Activated naive CD8-positive, alpha-beta T cell treated with anti-CD3 and anti-CD28 coated beads, Interleukin-2, amount 10 ng/mL, durations not matched to agents 7 days and 5 days (primary cell): ENCODE measurements at places on chromosomes 7 and 10. TPM values are rescaled to one million over a fixed set of nuclear protein-coding genes. Genes with fewer than 3 reads are reported as not detected.

GRCh38 chr10:78044179-78044578, 10.5 kb downstream of the RPS24 start:
- H3K4me3 ChIP-seq: no peak overlapping the region
- H3K4me1 ChIP-seq: peaks cover 28% of the 10 kb centered on the region
- no peak overlapping the region for H3K27ac ChIP-seq
- H3K36me3 ChIP-seq: peaks cover 25% of the 10 kb centered on the region
- no peaks in the 10 kb centered on the region for H3K27me3 ChIP-seq
- DNase-seq: no peak

GRCh38 chr7:5177060-5177459, 13.0 kb upstream of the WIPI2 start:
- peaks cover 3% of the 10 kb centered on the region for H3K4me1 ChIP-seq
- peaks cover 3% of the 10 kb centered on the region for H3K27me3 ChIP-seq
- no peaks in the 10 kb centered on the region for H3K36me3 ChIP-seq
- H3K27ac ChIP-seq: no peak overlapping the region

DNA sequence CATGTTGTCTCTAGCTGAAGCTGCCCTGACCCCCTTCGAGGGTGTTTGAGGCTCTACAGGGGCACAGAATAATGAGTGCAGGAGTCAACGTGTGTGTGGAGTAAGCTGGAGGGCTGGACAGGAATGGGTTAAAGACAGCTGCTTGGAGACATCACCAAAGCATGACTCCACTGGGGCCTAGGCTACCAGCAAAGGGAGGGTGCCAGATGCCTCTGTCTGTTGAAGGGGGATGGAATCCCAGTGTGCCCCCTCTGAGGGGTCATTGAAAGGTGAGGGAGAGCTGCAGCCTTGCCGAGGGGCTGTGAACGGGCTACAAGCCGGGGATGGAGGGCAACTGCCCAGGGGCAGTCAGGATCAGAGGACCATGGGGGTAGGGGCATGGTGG, 51.7 kb upstream of the PODXL start:
- no peak overlapping the region for H3K27ac ChIP-seq
- DNase-seq: no peak
- H3K36me3 ChIP-seq: no peaks in the 10 kb centered on the region
- H3K4me1 ChIP-seq: no peaks in the 10 kb centered on the region
- no peak overlapping the region for H3K4me3 ChIP-seq
- H3K27me3 ChIP-seq: peaks cover 29% of the 10 kb centered on the region

DNA sequence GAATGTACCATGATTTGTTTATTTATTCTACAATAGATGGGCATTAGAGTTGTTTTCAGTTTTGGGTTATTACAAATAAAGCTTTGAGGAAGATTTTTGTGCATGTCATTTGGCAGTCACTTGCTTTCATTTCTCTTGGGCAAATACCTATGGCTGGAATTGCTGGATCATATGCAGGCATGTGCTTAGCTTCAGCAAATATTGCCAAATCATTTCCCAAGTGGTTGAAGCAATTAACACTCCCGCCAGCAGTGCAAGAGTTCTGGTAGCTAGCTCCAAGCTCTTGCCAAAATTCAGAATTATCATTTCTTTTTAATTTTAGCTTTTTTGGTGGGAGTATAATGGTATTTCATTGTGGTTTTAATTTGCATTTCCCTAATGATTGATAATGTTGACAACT, 32.9 kb upstream of the PCBD1 start:
- H3K4me3 ChIP-seq: no peak overlapping the region
- H3K27me3 ChIP-seq: peaks cover 6% of the 10 kb centered on the region
- H3K36me3 ChIP-seq: no peaks in the 10 kb centered on the region
- no peak overlapping the region for H3K27ac ChIP-seq
- H3K4me1 ChIP-seq: peaks cover 1% of the 10 kb centered on the region
- DNase-seq: no peak

DNA sequence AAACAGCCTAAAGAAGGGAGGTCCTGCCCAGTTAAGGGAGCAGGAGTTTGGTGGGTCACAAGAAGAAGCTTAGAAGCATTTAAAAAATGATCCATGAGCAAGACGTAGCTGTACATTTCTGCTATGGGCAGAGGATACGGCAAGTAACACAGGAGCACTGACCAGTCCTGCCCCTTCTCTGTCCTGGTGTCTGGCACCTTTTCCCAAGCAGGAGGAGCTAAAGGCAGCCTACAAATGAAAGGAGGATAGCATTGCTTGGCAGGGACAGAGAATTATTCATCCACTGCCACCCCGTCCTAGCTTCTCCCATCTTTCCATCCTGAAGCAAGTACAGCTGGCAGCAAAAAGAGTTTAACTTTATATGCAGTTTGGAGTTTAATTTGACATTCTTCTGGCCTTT, 1077.6 kb downstream of the TYW1 start:
- no peaks in the 10 kb centered on the region for H3K27me3 ChIP-seq
- no peak overlapping the region for H3K4me3 ChIP-seq
- H3K27ac ChIP-seq: no peak overlapping the region

DNA sequence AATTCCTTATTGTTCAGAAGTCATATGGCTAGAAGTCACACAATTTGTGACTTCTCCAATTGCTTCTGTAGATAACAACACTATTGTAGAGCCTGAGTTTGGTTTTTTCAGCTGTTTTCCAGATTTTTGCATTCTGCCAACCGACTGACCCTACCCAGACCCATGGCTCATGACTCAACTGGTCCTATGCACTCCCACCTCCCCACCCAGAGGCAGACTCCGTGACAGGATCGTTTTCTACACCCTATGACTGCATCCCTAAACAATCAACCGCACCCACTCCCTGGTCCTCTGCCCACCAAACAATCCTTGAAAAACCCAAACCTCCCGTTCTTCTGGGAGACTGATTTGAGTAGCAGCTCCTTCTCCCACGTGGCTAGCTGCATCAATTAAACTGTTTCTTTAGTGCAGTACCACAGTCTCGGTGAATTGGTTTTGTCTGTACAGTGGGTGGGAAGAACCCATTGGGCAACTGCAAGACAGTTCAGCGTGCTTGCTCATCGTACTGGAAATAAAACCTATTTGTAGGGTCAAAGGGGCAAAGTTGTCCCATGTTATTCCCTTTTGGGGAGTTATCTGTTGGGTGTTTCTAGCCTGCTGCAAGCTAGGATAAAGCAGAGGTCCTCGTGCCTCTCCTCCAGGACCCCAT, 150.3 kb upstream of the FAM20C start:
- H3K27ac ChIP-seq: no peak overlapping the region
- no peak for DNase-seq
- H3K27me3 ChIP-seq: no peaks in the 10 kb centered on the region
- H3K4me3 ChIP-seq: no peak overlapping the region
- H3K36me3 ChIP-seq: no peaks in the 10 kb centered on the region

GRCh38 chr7:150949564-150949963, 28.6 kb downstream of the KCNH2 start:
- H3K27me3 ChIP-seq: peaks cover 18% of the 10 kb centered on the region
- H3K4me1 ChIP-seq: no peaks in the 10 kb centered on the region
- no peak overlapping the region for H3K27ac ChIP-seq
- DNase-seq: peak; percentile 19

GBX1 gene
- total RNA-seq: not detected
